ENCODE measurements at places on chromosomes 3 and 15. TPM values are rescaled to one million over a fixed set of nuclear protein-coding genes. Genes with fewer than 3 reads are reported as not detected.

SERPINI1 gene
- total RNA-seq: 4.5 TPM

DNA sequence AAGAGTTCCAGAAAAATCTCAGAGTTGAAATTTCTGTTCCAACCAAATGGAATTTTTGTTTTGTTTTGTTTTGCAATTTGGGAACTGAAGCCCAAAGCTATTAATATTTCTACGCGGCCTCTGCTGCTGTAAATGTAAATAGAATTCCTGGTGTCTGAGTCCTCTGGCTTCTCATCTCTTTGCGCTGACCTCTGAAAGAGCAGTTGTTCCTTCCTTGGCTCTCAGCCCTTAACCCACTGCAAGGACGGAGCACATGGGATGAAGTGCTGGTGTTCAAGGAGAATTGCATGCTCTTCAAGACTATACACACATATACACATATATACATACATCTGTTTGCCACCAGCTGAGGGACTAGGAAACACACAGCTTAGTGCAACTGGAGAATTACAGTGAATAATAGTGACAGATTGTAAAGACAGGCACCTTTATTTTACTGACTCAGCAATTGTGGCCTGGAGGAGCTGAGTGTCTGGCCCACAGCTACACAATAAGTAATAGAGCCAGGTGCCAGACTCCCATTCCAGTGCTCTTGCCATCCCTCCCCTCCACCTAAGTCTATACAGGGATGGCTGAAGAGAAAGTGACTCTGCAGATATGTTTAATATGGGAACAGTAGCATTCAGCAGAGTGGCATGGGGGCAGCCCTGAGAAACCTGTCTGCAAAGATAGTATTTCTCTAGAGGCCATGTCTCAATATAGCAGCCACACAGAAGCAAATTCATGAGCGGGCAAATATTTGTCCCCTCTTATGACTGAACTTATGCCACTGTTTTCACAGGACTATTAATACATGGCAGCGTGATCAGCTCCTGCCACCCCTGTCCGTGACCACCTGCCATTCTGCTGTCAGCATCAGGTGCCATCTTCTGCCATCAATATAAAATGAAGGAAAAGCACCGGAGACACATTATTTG is 42.3 kb downstream of the NEK10 start:
- peaks cover 24% of the 10 kb centered on the region for H3K4me1 ChIP-seq
- H3K36me3 ChIP-seq: no peaks in the 10 kb centered on the region
- no peak for DNase-seq
- H3K4me3 ChIP-seq: no peak overlapping the region
- H3K27me3 ChIP-seq: no peaks in the 10 kb centered on the region

DNA sequence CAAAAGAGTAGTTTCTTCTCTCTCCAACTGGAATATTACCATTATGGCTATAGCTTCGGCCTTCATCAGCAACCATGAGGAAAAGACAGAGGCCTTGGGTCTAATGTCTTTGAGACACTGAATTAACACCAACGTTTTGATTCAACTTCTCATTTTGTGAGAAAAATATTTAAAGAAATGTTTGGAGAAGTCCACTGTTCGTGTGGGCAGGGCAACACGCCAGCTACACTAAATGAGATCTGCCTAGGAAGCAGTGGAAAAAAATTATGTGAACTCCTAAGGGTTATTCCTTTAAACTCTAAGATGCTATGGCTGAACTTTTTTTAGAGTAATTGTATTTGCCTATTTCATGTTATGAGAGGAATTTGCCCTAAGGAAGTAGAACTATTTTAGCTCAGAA is 41.8 kb downstream of the NCEH1 start:
- no peaks in the 10 kb centered on the region for H3K27me3 ChIP-seq
- no peak overlapping the region for H3K4me3 ChIP-seq
- peaks cover 49% of the 10 kb centered on the region for H3K4me1 ChIP-seq
- peak; percentile 47 for DNase-seq
- no peaks in the 10 kb centered on the region for H3K36me3 ChIP-seq

- H3K4me1 ChIP-seq: no peaks in the 10 kb centered on the region
- no peak for DNase-seq
- no peak overlapping the region for H3K27ac ChIP-seq
- H3K4me3 ChIP-seq: no peak overlapping the region
- H3K27me3 ChIP-seq: no peaks in the 10 kb centered on the region
- no peaks in the 10 kb centered on the region for H3K36me3 ChIP-seq
Measured at GRCh38 chr3:168850109-168850508, 754.4 kb upstream of the GOLIM4 start.

GRCh38 chr15:69794645-69795469 is 302.9 kb downstream of the TLE3 start:
- no peaks in the 10 kb centered on the region for H3K36me3 ChIP-seq
- no peaks in the 10 kb centered on the region for H3K27me3 ChIP-seq

AMOTL2 gene
- 313 TPM for total RNA-seq

- DNase-seq: no peak
- no peaks in the 10 kb centered on the region for H3K36me3 ChIP-seq
- H3K4me1 ChIP-seq: peaks cover 2% of the 10 kb centered on the region
- no peaks in the 10 kb centered on the region for H3K27me3 ChIP-seq
- H3K4me3 ChIP-seq: no peak overlapping the region
- H3K27ac ChIP-seq: no peak overlapping the region
Measured at GRCh38 chr3:41369838-41370237, 170.5 kb downstream of the CTNNB1 start.

DNA sequence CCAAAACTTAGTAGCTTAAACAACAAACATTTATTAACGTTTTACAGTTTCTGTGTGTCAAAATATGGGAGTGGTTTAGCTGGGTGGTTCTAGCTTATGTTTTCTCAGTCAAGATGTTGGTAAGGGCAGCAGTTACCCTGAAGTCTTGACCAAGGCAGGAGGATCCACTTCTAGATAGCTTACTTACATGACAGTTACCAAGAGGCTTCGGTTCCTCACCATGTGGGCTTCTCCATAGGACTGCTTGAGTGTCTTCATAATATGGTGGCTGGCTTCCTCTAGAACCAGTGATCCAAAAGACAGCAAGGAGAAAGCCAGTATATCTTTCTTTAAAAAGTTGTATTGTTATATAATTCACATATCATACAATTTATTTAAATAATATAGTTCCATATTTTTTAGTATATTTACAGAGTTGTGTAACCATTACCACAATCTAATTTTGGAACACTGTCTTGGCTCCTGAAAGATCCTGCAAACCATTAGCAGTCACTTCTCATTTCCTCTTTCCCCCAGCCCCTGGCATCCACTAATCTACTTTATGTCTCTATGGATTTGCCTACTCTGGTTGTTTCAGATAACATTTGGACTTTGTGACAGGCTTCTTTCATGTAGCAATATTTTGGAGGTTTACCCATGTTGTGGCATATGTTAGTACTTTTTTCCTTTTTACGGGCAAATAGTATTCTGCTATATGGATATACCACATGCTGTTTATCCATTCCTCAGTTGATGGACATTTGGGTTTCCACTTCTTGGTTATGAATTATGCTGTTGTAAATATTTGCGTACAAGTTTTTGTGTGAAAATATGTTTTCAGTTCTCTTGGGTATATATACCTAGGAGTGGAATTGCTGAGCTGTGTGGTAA is 33.3 kb downstream of the MAPK6 start:
- H3K27me3 ChIP-seq: no peaks in the 10 kb centered on the region
- H3K4me1 ChIP-seq: peaks cover 7% of the 10 kb centered on the region
- H3K4me3 ChIP-seq: no peak overlapping the region
- H3K27ac ChIP-seq: no peak overlapping the region
- no peak for DNase-seq

CD276 gene
- 39.1 TPM for total RNA-seq

IQSEC1 gene
- 99.5 TPM for total RNA-seq

DNA sequence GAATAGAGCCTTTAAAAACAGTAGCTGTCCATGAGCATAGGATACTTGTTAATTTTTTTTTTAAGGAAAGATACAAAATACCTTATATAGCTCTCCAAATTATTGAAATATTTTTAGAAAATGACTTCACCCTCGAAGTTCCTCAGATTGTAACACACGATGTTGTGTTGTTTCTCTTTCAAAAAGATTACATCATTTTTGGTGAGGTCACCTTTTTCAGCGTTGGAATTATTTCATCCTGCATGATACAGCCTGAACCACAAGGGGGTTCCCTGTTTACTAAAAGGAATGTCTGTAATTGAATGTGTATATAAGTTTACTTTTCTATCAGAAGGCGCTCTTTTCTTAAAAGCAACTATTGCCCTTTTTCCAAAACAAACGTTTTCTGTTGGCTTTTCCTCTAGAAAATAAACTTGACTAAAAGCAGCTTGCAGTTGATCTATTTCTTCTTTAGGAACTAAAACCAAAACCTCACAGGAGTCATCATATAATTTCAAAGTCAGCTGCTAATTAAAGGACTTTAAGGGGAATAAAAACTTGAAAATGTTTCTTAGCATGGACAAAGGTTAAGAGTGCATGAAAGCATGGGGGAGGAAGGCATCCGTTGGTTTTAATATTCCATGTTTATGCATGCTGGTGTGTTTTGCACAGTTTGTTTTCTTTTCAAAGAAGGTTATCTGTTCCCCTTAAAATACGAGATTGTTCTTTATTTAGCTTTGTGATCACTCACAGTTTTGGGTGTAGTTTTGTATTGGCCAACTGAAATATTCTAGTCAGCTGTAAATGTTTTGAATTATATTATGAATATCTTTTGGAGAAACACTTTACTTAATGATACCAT is 29.4 kb downstream of the LYSMD4 start:
- H3K27ac ChIP-seq: peak overlapping the region; percentile 72
- H3K4me3 ChIP-seq: no peak overlapping the region
- H3K4me1 ChIP-seq: peaks cover 38% of the 10 kb centered on the region
- H3K27me3 ChIP-seq: no peaks in the 10 kb centered on the region

DNA sequence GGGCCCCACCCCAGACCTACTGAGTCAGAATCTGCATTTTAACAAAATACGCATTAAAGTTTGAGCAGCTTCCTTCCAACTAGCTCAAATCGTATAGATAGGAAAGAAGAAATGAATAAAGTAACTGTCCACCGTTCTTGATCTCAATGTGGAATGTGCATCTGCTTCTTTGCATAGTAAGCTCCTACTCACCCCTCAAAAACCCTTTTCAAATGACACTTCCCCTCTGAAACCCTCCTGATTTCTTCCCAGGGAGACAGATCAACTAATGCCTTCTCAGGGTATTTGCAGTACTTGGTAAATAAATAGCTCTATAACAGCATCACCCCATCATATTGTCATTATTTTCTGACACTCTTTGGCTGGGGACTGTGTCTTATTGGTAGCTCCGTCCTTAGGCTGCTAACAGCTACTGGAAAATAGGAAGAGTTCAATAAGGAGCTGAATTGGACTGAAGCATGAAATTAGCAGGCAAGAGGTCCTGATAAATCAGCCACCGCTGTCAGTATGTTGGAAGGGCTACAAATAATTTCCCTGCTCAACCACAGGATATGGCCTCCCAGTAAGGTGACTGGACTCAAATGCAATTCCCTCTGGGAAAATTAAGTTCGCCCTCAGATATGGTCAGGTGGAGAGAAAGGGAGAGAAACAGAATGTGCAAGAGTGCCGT is 10.2 kb downstream of the OXTR start:
- H3K36me3 ChIP-seq: no peaks in the 10 kb centered on the region
- DNase-seq: no peak
- H3K4me1 ChIP-seq: no peaks in the 10 kb centered on the region
- no peak overlapping the region for H3K4me3 ChIP-seq
- no peaks in the 10 kb centered on the region for H3K27me3 ChIP-seq

DNA sequence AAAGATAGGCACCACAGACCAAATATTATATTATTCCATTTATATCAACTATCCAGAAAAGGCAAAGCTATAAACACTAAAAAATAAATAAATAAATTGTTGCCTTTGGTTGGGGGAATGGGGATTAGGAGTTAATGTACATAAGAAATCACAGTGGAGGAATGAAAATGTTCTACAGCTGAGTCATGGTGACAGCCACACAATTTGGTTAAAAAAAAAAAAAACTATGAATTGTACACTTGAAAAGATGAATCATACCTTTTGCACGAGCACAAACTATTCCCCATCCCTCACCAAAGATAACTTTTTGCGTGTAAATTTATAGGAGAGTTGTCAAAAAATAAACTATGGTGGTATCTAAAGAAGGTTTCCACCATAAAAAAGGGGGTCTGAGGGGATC is 103.2 kb downstream of the TBC1D5 start:
- no peak for DNase-seq
- no peaks in the 10 kb centered on the region for H3K27me3 ChIP-seq
- H3K27ac ChIP-seq: no peak overlapping the region

GOLGA8R gene
- total RNA-seq: 2.9 TPM

CCR8 gene
- total RNA-seq: not detected

- H3K27me3 ChIP-seq: no peaks in the 10 kb centered on the region
Measured at GRCh38 chr3:157865352-157866000, 240.7 kb downstream of the SHOX2 start.

GRCh38 chr3:187941135-187941847 is 196.0 kb upstream of the BCL6 start:
- H3K4me1 ChIP-seq: peaks cover 2% of the 10 kb centered on the region
- H3K4me3 ChIP-seq: no peak overlapping the region
- no peaks in the 10 kb centered on the region for H3K36me3 ChIP-seq
- DNase-seq: no peak
- H3K27me3 ChIP-seq: no peaks in the 10 kb centered on the region

DNA sequence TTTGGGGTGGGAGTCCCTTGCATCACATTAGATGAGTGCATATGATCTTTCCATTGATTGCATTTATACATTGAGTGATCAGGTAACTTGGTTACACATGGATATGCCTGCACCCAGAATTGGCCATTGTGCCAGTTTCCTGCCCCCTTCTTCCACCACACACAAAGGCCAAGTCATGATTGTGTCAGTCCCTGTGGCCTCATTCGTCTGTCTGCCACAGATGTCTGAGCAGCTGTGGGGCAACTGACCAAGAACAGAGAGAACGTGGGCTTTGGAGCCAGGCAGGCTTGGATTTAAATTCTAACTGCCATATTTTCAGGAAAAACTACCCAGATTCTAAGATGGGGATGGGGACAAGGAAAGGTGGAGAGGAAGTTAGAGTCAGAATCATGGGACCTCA is 27.0 kb downstream of the CCNL1 start:
- DNase-seq: no peak
- H3K36me3 ChIP-seq: no peaks in the 10 kb centered on the region
- no peak overlapping the region for H3K4me3 ChIP-seq

Measured in esophagus muscularis mucosa (tissue), 4 donors.